ENCODE measurements at places on chromosomes 5 and 9.

DNA sequence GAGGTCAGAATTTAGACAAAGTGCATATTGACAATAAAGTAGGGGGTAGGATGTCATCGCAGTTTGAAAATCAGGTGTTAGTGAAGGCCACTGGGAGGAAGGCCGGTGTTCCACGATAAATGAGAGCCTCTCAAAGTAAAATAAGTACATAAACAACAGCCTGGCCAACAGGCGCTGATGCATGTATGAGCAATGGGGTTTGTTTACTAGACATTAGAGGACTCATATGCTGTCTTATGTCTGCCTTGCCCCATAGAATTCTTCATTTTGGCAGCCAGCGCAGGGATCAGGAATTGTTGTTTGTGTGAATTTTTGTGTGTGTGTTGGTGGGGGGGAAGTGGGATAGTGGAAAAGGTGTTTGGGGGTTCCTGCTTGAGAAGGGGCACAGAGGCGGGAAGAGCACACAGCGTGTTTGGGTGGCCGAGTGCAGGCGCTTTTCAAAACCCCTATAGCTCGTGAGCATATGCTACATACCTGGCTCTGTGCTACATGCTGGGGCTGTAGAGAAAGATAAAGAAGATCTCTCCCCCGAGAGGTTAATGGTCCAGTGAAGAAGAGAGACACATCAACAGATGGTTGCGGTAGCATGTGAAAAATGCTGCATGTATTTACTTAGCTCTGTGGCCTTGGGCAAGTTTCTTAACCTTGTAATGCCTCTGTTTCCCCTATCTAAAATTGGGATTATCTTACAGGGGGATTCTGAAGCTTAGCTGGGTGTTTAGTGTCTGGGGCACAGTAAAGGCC lies 11.5 kb downstream of the SNX30 start:
- no peak for DNase-seq

DNA sequence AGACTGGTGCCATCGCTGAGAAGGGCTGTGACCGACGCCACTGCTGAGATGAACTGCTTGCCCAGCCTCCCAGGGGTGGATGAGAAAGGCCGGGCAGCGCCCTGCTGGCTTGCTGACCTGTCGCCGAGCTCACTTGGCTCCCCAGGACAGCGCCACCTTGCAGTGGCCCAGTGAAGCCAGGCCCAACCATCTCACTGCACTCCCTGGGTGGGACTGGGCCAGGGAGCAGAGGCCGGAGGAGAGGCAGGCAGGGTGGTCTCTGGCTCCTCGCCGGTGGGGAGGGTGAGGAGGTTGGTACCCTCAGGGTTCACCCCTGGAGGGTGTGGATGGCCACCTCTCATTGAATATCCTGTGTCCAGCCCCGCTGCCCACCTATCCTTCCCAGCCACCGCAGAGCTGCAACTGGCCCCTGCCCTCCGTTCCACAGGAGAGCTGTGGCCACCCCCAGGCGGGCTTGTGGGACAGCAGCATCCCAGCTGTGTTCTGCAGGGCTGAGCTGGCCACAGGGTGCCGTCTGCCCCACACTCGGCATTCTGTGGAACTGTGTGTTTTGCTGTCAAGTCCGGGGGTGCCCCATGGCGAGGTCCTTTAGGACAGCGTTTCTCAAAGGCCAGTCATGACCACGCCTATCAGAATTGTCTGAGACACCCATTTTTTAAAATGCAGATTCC lies 41.0 kb upstream of the FCN2 start:
- DNase-seq: no peak

- DNase-seq: no peak
These were observed 16.4 kb downstream of the GNAQ start for GRCh38 chr9:78015241-78015640.

DNA sequence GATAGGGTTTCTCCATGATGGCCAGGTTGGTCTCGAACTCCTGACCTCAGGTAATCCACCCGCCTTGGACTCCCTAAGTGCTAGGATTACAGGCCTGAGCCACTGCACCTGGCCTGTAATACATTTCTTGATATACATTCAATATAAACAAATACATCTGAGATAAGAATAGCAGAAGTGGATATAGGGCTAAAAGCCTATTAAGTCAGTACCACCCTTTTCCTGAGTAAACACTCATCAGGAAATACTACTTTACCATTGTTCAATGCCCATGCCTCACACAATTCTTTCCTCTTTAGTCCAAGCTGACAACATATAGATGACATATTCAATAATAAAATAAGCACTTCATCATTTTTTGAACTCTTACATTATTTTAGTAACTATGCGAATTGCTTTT lies 64.8 kb downstream of the MRPS27 start:
- no peak for DNase-seq

DNA sequence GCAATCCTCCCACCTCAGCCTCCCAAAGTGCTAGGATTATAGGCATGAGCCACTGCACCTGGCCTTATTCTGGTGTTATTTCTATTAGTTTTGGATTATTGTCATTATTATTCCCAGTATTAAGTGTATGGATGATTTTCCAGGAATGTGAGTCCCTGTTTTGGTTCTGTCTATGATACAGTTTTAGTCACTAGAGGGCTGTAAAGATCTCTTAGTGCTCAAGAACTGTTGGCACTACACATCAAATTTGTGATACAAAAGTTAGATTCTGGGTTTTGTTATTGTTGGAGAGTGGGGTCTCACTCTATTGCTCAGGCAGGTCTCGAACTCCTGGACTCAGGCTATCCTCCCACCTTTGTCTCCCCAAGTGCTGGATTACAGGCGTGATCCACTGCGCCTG lies 12.1 kb downstream of the CCL28 start:
- no peak for DNase-seq

GRCh38 chr9:38638881-38639576 lies 18.6 kb upstream of the ANKRD18A start:
- DNase-seq: no peak

GRCh38 chr5:136120529-136120928 lies 12.1 kb upstream of the SMAD5 start:
- no peak for DNase-seq

- DNase-seq: peak; percentile 59
These were observed 12.5 kb upstream of the SYNPO start for GRCh38 chr5:150627731-150628545.

DNA sequence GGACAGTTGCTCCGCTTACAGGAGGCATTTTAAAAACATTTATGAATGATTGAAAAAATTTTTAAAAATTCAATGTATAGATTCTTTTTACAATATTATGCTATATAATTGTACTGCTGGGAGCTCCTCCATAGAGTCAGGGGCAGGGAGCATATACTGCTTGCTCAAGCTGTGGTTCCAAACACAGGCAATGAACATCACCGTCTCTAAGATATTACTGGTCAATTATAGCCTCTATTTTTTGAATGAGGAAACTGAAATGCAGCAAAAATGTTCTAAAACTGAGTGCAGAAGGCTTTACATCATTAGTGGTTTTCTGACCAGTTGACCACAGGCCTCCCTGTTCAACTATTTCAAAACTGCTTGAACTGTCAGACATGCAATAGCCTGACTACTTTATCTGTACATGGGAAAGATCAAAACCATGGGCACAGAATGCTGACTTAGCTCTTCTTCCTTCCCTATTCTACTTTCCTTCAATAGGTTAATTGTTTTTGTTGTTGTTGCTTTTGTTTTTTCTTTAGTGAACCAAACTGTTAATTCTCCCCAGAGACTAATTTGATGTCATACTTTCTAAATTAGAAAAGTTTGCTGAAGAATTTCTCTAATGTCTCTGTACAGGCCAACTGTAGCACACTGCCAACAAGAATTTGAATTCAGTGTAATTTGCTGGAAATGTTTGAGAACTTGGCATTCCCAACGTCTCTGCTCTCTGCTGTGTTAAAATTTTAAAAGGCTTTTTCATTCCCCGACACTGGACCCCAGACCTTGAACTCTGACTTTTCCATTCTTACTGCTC lies 107.6 kb upstream of the MPDZ start:
- DNase-seq: peak; percentile 76

DNA sequence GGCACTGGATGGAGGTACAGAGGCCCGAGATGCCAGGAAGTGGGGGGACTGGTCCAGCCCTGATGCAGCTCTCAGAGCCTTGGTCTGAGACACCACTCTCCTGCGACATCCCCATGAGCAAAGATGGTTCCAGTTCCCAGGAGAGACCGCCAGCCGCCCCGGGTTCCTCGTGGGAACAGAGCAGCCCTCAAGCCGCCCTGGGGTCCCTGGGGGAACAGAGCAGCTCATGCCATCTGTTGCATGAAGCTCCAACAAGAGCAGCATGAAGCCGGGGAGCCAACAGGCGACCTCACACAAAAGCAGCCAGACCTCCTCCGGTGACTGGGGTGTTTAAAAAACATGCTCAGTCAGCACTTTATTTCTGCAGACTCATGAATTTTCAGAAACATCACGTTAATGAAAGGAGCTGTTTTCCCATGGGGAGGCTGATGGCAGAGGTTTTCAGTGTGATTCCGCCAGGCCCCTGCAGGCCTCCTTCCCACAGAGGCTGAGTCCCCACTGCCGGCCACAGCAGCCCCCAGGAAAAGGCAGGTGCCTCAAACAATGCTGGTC lies 6.2 kb downstream of the SLC6A18 start:
- no peak for DNase-seq

- no peak for DNase-seq
These were observed 177.3 kb upstream of the HMHB1 start for GRCh38 chr5:143634689-143635088.

DNA sequence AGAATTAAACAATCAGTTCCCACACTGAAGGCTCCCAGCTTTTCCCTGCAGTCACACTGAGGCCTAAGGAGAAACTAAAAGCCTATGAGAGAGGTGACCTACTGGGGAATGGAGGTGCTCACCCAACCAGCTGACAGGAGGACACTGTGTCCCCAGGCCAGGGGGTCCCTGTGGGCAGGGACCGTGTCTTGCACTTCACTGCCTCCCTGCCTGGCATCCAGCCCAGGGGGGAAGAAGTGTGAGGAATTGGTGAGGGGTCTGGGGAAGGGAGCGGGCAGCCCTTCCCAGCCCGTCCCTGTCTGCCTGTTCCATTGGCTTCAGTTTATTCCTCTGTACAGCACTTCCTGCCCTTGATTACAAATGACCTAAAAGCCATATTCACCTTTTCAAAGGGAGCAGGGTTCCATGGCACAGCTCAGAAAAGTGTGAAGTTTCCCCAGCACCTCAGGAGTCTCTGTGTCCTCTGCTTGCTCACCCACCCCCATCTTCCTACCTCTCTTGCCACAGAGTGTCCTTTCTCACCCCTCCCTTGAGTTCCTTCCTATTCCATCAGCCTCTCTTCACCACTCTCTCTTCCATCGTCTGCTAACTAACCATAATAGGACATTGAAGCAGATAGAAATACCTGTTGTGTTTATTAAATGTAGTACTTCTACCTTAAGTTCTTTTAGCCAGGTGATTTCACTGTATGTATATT lies 12.9 kb downstream of the OTULINL start:
- no peak for DNase-seq

DNA sequence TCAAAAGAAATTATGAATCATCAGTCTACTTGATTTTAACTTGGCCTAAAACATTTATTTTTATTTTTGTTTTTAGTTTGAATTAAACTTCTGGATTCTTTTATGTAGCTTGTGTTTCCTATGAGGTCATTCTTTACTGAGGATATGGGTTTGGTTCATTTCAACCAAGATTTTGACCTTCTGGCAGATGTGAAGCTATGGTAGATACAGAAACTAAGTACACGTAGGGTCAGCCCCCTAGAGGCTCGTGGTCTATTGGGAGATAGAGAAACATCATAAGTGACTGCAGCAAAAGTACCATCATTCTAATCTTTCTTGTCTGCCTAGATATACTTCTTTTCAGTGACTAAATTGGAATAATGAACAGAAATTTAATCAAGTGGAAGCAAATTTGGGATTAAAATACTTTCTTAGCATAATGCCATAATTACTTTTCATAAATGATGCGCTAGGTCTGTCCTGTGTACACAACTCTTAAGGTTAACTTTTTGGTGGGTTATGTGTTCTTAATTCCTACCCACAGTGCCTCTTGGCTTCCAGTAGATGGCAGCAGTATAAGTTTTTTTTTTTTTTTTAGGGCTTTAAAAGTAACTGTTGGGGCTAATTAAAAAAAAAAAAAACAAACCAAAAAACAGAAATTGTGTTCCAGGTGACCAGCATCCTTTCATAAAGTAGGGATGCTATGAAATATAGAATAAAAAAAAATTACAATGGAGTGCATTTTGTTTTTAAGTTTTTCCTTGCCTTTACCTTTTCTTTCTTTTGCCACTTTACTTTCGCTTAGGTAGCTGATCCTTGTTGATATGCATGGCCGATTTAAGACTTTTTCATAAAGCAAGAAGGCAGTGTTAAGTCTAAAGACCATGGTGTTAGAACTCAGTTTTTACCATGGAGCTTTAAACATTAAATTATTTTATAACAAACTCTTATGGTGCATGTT lies 49.9 kb downstream of the LRRTM2 start:
- DNase-seq: no peak

DNA sequence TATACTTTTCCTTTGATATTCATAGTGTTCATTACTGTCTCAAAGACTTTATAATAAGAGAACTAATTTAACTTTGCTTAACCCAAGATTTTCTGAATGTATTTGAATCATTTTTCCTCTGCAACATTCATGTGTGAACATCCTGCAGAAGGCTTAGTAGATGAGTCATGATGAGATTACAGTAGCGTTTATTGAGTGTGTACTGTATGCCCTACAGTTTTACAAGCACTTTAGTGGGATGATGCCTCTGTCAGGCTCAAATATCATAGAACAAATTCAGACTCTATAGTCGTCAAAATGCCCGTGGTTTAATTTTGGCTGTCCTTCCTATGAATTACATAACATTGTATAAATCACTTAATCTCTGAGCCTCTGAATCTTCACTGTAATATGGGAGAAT lies 41.2 kb downstream of the FYB1 start:
- DNase-seq: peak; percentile 72

GRCh38 chr5:126441230-126441629 lies 18.0 kb downstream of the GRAMD2B start:
- DNase-seq: no peak

DNA sequence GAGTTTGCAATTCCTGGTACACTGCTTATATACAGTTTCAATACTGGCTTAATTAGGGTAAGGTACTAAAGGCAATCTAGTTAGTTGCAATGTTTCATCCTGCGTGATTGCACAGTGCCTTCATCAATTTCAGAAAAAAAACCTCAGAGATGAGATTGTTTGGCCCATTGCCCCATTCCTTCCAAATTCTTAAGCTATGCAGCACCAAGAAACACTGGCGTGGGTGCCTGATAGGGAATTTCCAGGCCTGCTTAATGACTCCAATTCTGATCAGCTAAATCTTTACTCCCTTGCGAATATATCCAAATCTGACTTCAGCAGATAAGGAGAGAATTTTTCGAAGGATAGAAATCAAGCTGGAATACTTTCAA lies 35.9 kb upstream of the GAS1 start:
- peak; percentile 80 for DNase-seq

GRCh38 chr5:133881576-133882388 lies 86.6 kb downstream of the C5orf15 start:
- DNase-seq: no peak

GRCh38 chr5:154479944-154480750 lies 2.1 kb upstream of the HAND1 start:
- DNase-seq: no peak

- DNase-seq: no peak
These were observed 11.7 kb upstream of the EXOSC2 start for GRCh38 chr9:130681769-130682420.

Measured in fibroblast of skin of abdomen (primary cell).